CMK (cell line): ENCODE measurements at places on chromosomes 16 and 17.

DNA sequence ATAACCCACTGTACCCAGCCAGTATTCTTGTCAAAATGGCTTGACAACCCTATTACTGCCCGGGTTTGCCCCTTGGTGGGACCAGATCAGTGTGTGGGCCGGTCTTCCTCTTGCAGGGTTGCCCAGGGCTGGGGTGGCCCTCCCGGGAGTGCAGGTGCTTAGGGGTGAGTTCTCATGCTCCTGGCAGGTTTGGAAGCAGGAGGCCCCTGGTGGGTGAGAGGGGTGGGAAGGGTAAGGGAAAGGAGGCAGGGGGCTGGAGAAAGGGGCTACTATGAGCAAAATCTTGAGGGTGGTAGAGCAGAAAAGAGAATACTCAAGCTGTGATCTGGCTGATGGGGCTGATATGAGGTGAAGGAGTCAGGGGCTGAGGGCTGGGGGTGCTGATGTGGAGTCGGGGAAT lies 6.5 kb downstream of the CD300A start:
- no peak for DNase-seq

- DNase-seq = no peak
Observed at GRCh38 chr17:74262601-74263000, 11.4 kb upstream of the DNAI2 start.

DNA sequence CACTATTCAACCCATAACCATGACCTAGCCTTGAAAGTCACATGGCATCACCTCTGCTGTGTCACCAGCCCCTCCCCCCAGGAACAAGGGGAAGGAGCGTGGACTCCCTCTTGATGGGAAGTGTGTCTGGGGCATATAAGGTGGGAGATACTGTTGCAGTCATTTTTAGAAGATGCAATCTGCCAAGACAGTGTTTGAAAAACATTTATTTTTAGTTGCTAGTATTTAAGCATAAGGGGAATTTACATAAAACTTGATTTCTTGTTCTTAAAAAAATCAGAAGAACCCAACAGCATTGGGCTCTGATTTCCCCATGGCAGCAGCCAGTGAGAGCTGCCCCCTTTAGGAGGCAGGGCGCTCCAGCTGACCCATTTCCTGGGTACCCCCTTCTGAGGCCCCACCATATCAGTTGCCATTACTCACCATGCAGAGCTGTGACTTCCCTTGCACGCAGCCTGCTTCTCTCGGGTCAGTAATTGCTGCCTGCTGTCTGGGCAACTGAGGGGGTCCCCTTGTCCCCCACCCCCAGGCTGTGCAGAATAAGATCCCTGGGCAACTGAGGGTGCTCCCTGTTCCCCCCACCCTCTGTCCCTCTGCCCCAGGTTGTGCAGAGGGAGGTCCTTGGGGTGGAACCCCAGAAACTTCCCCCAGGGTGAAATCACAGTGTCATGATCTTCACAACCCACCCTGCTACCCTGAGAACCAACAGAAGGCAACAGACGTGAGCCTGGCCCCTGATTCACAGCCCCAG lies 11.8 kb upstream of the CDC42EP4 start:
- no peak for DNase-seq

GRCh38 chr17:49518346-49519078 lies 23.4 kb downstream of the NGFR start:
- no peak for DNase-seq
